ENCODE measurements at places on chromosomes 3 and 15.

DNA sequence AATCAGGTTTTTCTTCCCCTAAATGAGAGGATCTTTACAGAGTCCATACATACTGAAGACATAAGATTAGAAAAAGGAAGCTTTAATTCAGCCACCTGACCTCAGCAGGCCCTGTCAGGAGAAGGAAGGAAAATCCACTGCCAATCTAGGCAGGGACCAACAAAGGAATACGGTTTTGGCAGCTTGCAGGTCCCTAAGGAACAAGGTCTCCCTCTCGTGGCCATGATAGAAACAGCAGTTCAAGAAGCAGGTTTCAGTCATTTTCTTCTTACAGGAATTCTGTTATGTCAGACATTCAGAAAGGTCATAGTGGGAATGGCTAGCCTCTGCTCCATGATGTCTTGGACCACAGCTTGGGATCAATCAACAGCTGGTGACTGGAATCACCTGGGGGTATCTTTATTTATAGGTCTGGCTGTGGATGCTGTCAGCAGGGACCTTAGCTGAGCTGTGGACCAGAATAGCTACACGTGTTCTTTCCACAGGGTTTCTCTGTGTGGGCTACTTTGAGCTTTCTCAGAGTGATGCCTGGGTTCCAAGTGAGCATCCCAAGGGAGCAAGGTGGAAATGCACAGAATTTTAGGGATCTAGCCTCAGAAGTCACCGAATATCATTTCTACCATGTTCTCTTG, 9.4 kb upstream of the CMSS1 start:
- DNase-seq, result no peak

DNA sequence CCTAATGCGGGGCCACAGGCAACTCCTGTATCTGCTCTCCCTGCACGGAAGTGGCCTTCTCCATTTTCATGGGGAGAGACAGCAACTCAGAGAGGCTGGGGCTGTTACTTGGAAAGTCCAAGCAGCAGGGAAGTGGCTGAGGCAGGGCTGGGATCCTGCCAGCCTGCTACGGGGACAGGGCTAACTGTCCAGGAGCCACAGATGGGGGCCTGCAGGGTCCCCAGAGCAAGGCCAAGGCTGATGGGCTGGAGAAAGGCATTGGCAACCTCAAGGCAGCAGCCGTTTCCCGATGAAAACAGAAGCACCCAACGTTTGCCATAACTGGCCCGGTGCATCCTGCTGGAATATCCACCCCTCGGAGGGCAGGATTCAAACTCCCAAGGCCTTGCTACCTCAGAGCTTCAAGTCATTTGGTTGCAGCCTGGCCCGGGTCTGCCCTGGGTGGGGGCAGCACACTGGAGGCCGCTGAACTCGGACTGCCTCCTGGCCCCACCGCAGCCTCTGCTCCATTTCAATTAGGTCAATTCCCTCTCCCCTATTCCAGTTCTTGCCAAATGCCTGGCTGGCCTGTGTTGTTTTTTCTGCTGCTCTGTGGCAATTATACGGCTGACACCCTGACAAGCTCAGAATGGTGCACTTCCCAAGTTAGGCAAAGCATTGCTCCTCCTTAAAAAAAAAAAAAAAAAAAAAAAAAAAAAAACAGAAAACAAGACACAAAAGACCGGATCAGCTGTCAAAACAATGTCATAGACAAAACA, 143.5 kb downstream of the NUP210 start:
- no peak for DNase-seq

GRCh38 chr15:92492551-92493115, 99.0 kb downstream of the ST8SIA2 start:
- no peak for DNase-seq

DNA sequence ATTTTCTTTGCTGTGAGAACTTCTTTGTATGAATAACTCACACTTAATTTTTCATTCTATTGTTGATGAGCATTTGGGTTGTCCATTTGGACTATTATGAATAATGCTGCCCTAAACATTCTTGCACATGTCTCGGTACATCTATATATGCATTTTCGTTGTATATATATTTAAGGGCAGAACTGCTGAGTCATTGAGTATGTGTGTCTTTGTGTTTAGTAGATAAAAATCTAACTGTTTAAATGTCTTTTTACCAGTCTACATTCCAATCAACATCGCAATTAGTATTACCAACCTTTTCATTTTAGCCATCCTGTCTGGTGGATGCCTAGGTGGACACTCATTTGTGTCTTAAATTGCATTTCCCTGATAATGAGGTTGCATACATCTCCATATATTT, 144.4 kb downstream of the UACA start:
- no peak for DNase-seq

- no peak for DNase-seq
Measured at GRCh38 chr15:100190675-100191074, 151.1 kb downstream of the ADAMTS17 start.

DNA sequence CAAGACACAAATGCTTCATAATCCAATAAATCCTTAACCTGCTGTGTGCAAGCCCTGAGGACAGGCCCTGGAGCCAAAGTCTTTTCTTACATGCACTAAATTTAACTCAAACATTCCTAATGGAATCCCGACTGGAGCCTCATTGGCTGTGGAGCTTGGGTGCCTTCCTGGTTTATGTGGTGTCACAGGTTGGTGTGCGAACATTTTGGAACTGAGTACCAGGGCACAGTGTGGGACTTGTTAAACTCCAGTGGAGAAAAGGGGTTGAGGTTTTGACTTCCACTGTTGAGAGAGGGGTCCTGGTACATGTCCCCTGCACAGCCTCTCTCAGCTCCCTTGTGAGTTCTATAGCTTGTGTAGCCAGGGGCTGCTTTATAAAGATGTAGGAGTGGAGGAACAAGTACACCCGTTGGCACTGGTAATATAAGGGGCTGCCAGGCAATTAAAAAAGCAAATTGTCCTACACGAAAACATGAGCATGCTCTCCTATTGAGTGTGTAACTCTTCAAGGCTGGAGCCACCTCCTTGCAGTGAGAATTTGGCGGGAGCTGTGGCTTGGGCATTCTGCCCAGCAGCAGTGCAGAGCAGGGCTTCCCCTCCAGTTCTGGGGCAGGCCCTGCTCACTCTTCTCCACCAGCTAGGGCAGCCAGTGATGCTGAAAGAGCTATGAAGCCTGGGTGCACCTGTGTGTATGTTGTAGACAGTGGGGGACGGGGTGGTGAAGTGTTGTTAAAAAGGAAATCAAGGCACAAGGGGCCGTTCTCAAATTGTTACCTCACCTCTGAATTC, 218.1 kb downstream of the CLSTN2 start:
- DNase-seq, result no peak

DNA sequence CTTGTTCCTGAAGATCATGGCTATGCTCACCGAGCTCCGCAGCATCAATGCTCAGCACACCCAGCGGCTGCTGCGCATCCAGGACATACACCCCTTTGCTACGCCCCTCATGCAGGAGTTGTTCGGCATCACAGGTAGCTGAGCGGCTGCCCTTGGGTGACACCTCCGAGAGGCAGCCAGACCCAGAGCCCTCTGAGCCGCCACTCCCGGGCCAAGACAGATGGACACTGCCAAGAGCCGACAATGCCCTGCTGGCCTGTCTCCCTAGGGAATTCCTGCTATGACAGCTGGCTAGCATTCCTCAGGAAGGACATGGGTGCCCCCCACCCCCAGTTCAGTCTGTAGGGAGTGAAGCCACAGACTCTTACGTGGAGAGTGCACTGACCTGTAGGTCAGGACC, 35.2 kb downstream of the NR1I2 start:
- no peak for DNase-seq

GRCh38 chr3:171028779-171029232, 2.3 kb upstream of the SLC2A2 start:
- DNase-seq, result no peak

- no peak for DNase-seq
Measured at GRCh38 chr3:122102191-122102935, 47.2 kb downstream of the CD86 start.

GRCh38 chr3:12294885-12295580, 6.2 kb downstream of the PPARG start:
- DNase-seq, result no peak

- DNase-seq, result no peak
Measured at GRCh38 chr3:195151866-195152541, 119.0 kb downstream of the XXYLT1 start.

- DNase-seq, result no peak
Measured at GRCh38 chr3:67551361-67552016, 102.9 kb downstream of the SUCLG2 start.

DNA sequence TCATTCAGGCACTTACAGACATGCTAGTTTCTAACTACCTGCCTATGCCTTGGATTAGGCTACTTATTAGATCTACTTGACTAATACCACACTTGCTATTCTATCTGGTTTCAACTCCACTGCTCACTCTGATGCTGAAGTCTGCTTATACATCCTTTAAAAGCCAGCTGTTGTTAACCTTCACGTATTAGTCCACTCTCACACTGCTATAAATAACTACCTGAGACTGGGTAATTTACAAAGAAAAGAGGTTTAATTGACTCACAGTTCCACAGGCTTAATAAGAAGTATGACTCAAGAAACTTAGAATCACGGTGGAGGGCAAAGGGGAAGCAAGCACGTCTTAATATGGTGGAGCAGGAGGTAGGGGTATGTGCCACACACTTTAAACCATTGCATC, 47.7 kb upstream of the ANKRD28 start:
- DNase-seq, result no peak

GRCh38 chr3:52269776-52270175, 8.7 kb downstream of the WDR82 start:
- DNase-seq, result no peak

DNA sequence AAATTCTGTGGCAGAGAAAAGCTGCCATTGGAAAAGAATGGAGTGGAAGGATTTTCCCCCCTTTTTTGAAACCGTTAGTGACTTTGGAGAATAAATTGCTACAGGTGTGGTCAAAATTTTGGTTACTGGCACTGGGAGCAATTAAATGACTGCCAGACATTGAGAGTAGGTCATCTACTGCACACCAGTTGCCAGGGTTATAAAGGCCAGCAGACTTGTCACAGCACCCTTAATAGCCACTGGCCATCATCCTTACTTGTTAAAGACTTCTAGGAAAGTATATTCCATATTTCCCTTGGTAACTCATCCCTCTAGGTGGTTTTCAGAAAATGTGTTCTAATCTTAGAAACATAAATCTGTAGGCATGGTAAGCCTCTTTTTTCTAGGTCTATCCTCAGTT, 8.0 kb downstream of the PIK3CA start:
- DNase-seq, result no peak

- no peak for DNase-seq
Measured at GRCh38 chr15:81330366-81331090, 6.6 kb upstream of the STARD5 start.

DNA sequence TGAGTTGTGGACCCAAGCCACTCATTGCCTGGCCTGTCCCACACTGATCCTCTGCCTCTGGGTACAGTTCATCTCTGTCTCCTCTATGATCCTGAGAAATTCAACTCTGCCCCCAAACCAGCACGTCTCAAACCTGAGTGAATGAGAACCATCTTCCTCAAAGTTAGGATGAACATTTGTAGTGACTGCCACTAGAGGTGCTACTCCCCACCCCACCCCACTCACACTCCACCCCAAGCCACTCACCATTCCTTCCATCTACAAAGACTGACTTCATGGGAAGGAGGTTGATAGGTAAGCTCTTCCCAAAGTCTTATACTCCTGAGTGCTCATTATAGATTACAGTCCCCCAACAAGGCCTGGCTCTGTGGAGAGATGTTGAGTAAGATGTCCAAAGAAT, 43.8 kb downstream of the NEK10 start:
- DNase-seq, result no peak

DNA sequence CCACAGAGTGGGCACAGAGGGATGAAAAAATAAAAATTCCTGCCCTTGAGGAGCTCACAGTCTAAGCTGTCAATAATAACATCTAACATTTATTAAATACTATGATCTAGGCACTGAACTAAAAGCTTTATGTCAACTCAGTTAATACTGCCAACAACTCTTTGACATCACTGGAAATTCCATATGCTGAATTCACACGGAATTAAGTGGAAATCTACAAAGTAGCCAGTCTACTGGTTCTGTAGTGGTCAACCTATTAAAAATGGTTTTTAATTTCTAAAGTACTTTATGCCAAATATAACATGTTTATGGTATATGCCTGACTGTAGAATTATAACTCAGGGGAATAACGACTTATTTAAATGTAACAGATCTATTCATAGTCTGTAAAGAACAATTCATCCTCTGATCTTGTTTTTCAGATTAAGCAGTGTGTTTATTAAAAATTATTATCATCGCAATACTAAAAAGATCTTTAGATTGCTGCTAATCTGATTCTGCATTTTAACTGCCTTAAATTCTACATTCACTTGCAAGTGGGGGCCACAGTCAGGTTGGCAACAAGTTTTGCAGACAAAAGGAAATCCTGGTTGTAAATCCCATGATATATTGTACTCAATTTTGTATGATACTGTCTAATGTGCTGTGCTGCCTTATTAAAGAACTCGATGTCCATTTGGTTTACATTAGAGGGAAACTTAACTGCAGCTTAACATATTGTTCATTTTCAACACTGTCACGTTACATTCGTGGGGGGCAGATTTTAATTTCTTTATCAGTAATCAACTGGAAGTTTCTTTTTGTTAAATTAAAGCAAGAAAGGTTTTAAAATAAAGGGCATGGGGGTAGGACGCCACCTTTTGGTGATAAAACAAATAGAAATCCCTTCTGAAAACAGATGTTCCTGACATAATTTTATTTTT, 2.6 kb upstream of the FOXP1 start:
- no peak for DNase-seq

DNA sequence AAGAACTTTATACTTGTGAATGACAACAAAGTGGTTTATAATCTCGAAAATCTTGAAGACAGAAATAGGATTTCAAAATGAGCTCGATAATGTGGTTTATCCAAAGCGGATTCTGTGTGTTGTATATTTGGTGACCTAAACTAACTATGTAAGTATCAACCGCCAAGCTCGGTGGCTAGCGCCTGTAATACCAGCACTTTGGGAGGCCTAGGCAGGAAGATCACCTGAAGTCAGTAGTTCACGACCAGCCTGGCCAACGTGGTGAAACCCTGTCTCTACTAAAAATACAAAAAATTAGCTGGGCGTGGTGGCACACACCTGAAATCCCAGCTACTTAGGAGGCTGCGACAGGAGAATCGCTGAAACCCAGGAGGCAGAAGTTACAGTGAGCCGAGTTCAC, 2.2 kb downstream of the ATP13A3 start:
- no peak for DNase-seq

DNA sequence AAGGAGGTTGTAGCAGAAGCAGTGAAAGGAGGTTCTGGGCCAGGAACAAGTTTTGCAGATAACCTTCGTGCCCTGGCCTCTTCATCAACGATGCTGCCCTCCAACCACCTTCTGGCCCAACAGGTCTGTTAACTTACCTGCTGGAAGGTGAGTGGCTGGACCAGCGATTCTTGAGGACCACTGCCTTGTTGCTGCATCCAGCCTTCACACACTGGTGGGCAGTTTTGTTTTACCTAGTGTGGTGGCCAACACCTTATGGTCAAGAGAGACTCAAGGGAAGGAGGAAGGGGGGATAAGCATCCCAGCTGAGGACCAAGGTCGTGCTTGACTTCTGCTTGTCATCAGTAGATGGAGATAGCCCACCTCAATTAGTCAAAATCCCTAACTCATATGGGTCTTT, 7.8 kb upstream of the MAGEF1 start:
- no peak for DNase-seq

DNA sequence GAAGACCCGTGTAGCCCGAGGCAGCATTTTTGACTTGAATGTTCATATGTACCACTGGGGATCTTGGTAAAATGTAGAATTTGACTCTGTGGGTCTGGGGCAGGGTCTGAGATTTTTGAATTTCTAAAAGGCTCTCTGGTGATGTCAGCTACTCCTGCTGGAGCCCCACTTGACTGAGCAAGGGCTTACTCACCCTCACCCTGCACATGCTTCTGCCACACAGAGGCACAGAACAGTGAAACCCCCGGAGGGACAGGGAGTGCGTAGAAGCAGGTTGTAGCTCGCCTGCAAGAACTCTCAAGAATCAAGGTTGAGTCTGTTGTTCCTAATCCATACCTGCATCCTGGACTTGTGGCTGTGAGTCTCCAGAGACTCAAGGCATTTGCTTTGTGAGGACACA, 41.1 kb downstream of the SLCO3A1 start:
- DNase-seq, result no peak

Data from activated T-cell treated with anti-CD3 and anti-CD28 coated beads for 48 hours (primary cell).